GM04503 (cell line): ENCODE measurements at places on chromosomes 6 and 20.

DNA sequence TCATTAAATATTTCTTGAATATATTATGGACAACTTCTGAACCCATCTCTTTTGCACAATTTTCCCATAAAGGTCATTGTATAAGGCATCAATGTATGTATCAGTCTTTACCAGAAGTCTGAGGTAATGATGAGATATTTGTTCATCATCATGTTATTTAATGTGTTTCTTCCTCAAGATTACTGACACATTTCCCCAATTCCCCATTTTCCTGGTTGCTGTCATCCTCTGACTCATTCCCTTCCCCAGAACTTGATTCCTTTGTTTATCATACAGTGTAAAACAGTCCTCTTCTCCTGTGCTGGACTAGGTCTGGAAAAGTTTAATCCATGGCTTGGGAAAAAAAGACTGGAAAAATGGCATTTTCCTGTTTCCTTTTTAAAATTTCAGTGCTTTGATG is 107.9 kb upstream of the FLRT3 start:
- peak; percentile 19 for DNase-seq

GRCh38 chr20:37042986-37043972 is 52.5 kb downstream of the RBL1 start:
- no peak for DNase-seq

DNA sequence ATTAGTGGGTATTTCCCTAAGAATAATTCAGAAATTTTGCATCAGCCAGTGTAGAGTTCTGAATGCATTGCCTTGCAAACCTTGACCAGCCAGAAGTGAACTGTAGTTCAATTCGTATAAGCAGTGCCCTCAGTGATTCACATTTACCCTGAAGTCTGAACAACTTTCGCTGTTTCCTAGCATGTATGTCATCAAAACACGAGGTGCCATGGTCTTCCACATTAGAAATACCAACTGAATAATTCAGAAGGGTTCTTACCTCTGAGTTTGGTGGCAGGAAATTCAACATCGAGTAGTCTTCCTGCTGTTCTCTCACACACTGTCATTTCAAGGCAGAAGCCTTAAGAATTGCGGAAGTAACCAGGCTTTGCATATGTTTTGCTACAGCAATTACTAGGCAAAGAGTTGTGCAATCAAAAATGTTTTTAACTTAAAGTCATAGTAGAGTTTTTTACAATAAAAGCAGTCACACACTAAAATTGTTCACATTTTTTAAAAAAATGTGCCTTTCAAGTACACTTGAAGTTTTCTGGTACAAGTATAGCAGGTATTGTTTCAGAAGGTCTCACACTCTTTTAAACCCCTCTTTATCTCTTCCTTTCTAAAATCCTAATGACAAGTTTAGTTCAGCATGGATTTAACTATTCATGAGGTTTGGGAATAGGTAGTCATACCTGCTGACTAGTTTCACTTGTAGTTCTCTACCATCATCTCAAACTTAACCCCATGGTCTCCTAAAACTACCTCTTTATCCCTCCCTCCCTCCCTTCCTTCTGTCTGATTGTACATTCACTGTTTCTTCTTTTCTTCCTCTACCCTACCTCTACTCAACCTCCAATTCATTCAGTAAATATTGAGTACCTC is 118.3 kb downstream of the STXBP5 start:
- DNase-seq = peak; percentile 31

- no peak for DNase-seq
These were observed 3.7 kb downstream of the FOXF2 start for GRCh38 chr6:1392813-1393640.

DNA sequence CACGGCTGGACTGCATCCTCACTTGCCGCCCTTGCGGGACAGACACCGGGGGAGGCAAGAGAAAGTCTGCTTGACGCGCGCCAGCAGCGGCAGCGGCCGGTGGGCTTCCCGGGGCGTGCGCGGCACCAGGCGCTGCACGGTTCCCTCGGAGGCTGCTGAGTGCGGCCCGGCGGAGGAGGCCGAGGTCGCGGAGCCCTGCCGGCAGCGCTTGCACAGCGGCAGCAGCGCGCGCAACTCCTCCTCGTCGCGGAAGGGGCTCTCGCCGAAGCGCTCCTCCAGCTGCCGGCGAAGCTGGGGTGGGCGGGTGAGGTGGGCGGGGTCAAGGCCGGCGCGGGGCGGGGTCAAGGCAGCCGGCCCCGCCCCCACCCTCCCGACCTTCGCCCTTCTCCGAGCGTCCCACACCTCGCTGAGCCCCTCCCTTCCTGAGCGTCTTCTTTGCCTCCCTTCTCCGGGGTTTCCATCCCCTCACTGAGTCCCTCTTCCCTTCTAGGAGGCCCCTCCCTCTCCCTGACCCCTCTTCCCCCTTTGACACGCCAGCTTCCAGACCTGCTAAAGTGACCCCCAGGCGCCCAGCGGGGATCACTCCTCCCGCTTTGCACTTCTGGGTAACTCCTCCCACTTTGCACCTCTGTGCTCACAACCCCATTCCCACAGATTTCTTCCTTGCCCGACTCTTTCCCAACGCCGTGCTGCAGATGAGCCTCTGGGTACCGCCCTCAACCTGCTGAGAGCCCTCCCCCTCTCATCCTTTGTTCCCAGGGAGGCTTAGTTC is 8.8 kb downstream of the DUSP15 start:
- DNase-seq = no peak

- no peak for DNase-seq
These were observed 69.9 kb downstream of the FYN start for GRCh38 chr6:111803371-111803770.

DNA sequence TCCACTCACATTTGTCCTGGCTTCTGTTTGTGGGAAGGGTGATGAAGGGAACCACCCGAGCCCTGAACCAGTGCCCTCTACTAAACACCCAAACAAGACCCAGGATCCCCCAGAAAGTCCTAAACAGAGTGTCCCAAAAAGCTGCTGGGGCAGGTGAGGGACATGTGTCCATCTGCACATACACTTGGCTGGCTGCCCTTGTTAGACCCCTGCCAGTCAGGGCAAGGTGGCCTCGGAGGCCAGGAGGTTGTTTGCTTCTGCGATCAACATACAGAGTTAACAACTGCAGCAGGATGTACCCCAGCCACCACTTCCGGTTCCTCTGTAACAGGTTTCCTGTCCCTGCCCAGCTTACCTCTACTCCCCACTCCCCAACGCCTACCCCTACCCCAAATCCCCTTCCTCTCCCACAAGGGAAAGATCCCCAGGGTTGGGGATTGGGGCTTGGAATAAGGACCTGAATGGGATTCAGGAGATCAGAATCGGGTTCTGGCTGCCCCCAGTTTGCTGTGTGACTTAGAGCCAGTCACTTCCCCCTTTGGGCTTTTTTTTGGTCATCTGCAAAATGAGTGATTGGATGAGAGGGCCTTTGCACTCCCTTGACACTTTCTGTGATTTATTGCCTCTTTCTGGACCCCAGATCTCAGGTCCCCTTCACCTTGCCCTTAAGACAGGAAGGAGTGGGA is 13.9 kb downstream of the DEF6 start:
- no peak for DNase-seq

GRCh38 chr20:24303393-24304170 is 165.8 kb upstream of the SYNDIG1 start:
- no peak for DNase-seq

DNA sequence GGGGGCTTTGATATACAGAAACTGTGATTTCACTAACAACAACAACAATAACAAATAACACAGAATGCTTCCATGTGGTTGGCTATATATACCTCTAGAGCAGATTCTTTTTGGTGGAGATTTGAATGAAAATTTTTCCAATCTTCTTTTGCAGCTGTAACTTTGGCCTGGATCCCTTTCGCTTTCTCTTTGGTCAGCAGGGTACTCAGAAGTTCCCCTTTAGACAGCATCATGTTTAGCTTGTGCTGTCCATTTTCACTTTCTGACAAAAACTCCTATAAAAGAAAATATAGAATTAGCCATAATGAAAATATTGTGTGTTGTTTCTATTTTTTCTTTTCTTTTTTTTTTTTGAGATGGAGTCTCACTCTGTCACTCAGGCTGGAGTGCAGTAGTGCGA is 264.2 kb downstream of the SYNE1 start:
- DNase-seq = no peak

- no peak for DNase-seq
These were observed 4.5 kb downstream of the SNX5 start for GRCh38 chr20:17964073-17964472.

GRCh38 chr6:159169193-159169555 is at the start of gene FNDC1:
FNDC1 (plus strand) TSS chr6:159169400; CDS start chr6:159169597, 197 bp downstream.
- DNase-seq = no peak

DNA sequence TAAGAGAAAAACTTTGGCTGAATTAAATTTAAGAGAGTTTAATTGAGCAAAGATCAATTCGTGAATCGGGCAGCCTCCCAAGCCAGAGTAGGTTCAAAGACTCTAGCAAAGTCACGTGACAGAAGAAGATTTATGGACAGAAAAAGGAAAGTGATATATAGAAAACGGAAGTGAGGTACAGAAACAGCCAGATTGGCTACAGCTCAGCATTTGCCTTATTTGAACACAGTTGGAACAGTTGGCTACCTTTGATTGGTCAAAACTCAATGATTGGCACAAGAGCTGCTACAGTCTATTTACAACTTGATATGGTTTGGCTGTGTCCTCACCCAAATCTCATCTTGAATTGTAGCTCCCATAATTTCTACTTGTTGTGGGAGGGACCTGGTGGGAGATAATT is 102.6 kb downstream of the PLG start:
- no peak for DNase-seq

DNA sequence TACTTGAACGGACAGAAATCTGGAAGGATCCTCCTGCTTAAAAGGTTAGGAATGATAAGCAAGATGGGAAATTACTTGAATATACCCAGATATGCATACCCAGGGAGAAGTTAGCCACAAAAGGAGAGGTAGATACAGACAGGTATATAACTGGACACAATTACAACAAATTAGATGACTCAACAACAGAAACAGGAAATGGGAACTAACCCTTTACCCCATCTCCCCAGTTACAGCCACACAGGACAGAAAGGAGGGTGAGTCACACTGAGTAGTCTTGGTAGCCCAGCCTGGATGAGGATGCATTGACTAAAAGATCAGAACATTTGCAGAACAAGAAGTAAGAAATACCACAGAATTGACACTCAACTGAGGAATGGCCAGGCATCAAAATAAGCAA is 61.2 kb downstream of the C6orf52 start:
- DNase-seq = peak; percentile 16

- DNase-seq = peak; percentile 31
These were observed 260.5 kb upstream of the MARCKS start for GRCh38 chr6:113596387-113597230.

DNA sequence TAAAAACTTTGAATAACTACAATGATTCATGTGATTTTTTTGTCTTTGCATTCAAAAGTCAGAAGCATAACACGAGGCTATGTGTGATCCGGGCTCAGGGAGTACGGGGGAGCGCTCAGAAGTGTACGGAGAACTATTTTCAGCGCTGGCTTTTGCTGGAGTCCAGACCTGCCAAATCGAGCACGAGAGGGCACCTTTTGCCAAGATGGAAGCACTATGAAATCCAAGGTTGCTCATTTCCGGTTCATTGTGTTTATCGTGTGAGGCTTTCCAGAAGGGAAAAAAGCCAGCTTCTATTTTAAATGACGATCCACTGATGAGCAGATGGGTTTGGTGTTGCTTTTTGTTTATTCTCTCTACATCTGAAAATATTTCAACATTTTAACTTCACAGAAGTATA is 11.3 kb downstream of the RAMACL start:
- no peak for DNase-seq

- DNase-seq = no peak
These were observed 24.1 kb downstream of the MOCS1 start for GRCh38 chr6:39910164-39910563.

GRCh38 chr6:6891125-6891721 is 216.5 kb upstream of the RREB1 start:
- no peak for DNase-seq

DNA sequence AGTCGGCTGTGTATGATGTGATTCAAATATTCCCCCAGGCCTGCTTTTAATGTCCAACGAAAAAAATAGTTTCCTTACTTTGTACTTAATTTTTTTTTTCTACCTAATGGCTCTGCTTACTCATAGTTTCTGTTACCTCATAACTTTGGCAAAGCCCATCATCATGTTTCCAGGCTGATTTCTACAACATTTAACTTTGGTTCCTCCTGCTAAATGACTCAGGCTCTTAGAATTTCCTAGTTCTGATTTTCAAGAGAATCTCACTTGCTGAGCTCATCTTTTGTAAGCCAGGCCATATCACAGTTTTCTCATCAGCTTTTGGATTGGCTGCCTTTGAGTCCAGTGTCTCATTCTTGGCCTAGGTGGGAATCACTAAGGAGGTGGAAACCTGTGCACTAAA is 323.1 kb downstream of the HDGFL1 start:
- peak; percentile 91 for DNase-seq

DNA sequence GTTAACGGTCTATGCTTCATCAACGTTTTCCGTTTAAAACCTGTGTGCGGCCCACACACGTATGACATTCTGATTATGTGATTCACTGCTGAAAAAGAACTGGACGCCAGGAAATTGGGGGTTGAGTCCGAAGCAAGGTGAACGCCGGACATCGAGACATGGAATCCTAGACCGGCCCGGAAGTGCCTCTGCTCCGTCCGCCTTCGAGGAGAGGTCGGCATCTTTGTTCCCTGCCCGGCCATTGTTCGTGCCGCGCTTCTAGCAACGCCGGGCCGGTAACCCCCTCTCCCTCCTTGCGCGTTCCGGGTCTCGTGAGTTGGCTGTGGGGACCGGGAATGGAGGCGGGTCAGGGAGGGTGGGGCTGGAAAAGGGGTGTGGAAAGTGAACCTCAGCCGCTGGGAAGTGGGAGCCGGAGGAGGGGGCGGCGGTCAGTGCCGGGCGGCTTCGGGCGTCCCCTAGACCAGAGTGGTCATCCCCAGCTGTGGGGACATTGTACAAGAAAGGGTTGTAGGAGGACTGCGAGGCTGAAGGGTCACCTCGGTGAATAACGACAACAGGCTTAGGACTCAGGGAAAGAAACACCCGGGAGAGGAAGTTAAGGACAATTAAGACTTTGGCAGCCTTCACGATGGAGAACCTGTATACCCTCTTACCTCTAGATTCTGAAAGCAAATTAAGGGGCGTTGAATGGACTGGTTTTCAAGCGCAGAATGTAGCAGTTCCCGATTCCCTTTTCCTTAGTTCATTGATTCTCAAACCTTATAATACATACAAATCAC is at the start of gene ZSCAN9:
Gene ZSCAN9 (plus strand): TSS at position 220 of the 779 bp plus-strand sequence. CDS start 1,810 bp downstream, outside the sequence.
- peak; percentile 51 for DNase-seq

DNA sequence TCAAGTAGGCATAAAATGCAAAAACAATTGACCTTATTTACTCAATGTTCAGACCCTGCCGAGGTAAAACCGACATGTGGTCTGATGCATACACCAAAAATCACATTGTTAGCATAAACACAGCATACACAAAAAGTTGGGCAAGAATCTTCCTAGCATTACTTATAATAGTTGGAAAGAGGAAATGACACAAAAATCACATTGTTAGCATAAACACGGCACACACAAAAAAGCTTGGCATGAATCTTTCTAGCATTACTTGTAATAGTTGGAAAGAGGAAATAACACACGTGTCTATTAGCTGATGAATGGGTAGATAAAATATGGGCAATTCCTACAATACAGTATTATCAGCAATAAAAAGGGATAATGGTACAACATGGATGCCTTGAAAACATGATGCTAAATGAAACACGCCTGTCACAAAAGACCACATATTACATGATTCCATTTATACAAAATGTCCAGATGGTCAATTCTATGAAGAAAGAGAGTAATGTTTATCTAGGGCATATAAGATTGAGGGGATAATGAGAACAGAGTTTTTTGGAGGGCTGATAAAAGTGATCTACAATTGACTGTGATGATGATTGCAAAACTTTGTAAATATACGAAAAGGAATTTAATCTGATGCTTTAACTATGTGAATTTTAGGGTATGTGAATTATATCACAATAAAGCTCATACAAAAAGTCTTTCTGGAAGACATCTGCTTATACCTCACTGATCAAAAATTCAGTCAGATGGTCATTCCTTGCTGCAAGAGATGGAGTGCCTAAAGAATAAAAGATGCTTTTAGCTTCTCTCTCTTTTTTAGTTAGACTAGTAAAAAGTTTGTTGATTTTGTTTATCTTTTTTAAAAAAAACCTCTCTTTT is 1019.5 kb upstream of the CITED2 start:
- DNase-seq = no peak
